ENCODE measurements at places on chromosomes 1 and 21.

GRCh38 chr1:93516164-93516563 lies 68.2 kb downstream of the FNBP1L start:
- no peak for DNase-seq

DNA sequence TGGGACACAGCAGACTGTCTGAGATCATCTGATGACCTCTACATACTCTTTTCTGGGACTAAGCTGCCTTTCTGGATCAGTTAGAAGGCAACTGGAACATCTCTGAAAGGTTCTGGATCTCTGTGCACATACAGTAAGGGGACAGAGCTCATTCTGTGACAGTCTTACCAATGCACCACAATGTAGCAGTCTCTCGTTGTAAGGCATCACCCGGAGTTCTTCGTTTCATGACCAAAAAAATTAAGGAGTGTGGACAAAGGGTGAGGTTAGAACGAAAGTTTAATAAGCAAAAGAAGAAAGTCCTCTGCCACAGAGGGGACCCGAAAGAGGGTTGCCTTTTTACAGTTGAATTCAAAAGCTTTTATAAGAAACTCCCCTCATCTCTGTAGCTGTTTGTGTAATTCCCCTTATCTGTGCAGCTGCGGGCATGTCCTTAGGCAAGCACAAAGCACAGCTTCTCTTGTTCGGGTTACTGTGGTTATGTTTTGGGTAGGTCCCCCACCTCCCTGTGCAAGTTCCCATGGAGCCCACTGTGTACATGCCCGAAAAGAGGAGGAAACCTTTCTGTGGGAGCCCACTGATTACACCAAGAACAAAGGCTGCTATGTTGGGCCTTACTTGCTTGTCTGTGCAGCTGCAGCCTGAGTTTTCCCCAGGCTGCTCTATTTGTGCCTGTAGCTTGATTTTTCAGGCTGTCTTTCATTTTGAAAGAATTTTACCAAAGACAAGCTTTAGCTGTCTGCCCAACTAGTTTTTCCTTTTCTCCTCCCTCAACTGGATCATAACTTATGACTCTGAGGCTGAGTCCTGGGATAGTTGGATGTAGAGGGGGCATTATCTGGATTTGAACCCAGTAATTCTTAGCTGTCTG lies 53.1 kb upstream of the CACNA1E start:
- no peak for DNase-seq

GRCh38 chr21:44576025-44576420 lies 2.5 kb downstream of the KRTAP10-4 start:
- DNase-seq, result no peak

- DNase-seq, result no peak
Observed at GRCh38 chr1:110535985-110536384, 17.0 kb upstream of the KCNA10 start.

GRCh38 chr1:246108278-246108925 lies 398.7 kb downstream of the SMYD3 start:
- DNase-seq, result no peak

- no peak for DNase-seq
Observed at GRCh38 chr1:54853793-54854370, 33.1 kb downstream of the DHCR24 start.

GRCh38 chr1:110645211-110645610 lies 29.5 kb downstream of the KCNA3 start:
- DNase-seq, result no peak

DNA sequence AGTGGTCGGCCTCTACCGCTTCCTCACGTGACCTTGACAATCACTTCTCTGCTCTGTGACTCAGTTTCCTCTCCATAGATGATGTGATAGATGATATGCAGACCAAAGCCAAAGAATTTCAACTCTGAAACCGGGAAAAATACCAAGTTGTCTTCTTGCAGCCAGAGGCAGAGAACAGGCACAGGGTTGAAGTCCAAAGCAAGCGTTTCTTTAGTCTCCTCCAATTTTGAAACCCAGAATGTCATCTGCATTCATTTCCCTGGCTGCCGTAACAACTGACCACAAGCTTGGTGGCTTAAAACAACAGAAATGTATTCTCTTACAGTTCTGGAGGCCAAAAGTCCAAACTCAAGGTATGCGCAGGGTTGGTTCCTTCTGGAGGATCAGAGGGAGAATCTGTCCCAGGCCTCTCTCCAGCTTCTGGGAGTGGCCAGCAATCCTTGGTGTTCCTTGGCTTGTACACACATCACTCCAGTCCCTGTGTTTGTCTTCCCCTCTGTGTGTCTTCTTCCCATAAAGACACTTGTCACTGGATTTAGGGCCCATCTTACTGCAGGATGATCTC lies 30.3 kb upstream of the H6PD start:
- DNase-seq, result no peak

GRCh38 chr21:39400173-39400572 lies 45.4 kb downstream of the LCA5L start:
- no peak for DNase-seq

- no peak for DNase-seq
Observed at GRCh38 chr1:107139833-107140702, 771 bp upstream of the NTNG1 start.

- no peak for DNase-seq
Observed at GRCh38 chr21:35461700-35462099, 412.6 kb upstream of the RUNX1 start.

DNA sequence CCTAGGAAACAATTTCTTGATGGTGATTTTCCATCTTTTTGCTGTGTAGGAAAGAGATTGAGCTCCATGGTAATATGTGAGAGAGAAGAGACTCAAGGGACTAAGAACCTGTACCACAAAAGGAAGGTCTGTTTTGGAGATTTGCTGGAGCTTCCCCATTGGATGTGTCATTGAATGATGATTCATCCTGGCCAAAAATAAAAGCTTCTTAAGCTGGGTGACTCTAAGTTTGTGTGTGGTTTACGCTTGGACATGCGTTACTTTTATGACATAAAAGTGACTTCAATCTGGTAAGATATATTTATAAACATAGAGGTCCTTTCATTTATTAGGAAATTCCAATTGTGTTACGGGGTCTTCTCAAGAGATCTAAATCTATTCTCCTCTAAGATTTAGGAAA lies 17.4 kb upstream of the IL19 start:
- DNase-seq, result no peak

DNA sequence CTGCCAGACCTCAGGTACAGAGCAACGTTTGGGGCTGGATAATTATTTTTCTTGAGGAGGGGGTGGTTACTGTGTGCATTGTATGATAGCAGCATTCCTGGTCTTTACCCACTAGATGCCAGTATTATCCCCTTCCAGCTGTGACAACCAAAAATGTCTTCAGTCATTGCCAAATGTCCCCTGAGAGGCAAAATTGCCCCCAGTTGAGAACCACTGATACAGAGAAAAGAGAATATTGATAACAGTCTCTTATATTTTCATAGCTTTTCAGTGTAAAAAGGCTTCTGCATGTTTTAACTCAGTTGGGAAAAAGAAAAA lies 51.8 kb upstream of the SYT14 start:
- no peak for DNase-seq

GRCh38 chr1:111631502-111631901 lies 11.9 kb downstream of the RAP1A start:
- DNase-seq, result no peak

DNA sequence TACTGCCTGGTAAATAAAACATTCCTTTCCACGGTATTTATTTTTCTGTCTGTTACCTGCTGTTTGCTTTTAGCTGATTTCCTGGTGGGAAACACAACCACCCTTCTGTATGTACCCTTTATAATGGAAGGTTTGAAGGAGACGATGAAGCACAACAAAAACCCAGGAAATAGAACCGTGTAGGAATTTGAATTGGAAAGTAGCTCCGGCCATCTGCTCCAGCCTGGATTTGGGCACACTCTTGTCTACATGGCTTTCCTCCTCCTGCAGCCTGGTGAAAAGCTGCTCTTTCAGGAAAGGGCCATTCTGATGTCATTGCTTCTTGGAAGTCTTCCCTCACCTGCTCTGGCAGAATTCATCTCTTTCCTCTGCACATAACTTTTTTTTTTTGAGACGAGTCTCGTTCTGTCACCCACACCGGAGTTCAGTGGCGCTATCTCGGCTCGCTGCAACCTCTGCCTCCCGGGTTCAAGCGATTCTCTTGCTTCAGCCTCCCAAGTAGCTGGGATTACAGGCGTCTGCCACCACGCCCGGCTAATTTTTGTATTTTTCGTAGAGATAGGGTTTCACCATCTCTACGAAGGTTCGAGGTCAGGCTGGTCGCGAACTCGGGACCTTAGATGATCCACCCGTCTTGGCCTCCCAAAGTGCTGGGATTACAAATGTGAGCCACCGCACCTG lies 2.7 kb downstream of the AK4 start:
- DNase-seq, result no peak

- DNase-seq, result no peak
Observed at GRCh38 chr1:30472009-30472408, 251.4 kb downstream of the MATN1 start.

DNA sequence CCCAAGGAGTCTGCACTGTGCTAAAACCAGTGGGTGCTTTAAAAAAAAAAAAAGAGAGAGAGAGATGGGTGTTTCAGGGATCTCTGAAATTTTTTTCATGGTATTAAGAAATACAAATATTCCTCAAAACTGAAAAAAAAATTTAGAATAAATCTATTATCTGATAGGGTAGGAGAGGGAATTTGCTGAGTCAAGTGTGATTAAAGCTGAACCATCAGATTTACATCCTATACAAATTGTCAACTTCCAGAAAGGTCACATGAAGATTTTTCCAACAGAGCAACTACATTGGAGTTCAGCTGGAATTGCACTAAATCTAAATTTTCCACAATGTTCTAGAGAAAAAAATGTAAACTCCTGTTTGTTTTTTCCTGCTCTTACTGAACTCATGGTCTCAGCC lies 79.3 kb upstream of the DSCAM start:
- no peak for DNase-seq

GRCh38 chr21:28522014-28522799 lies 470.5 kb downstream of the LTN1 start:
- no peak for DNase-seq

Data from stimulated activated CD8-positive, alpha-beta memory T cell treated with anti-CD3 and anti-CD28 coated beads, Interleukin-2, amount 100 ng/mL, for 1 hour (primary cell).